ENCODE measurements at places on chromosomes 16 and 17.

- DNase-seq = no peak
Measured at GRCh38 chr16:87968541-87968940, 17.3 kb downstream of the BANP start.

GRCh38 chr16:80507538-80507937 lies 33.3 kb upstream of the DYNLRB2 start:
- no peak for DNase-seq

DNA sequence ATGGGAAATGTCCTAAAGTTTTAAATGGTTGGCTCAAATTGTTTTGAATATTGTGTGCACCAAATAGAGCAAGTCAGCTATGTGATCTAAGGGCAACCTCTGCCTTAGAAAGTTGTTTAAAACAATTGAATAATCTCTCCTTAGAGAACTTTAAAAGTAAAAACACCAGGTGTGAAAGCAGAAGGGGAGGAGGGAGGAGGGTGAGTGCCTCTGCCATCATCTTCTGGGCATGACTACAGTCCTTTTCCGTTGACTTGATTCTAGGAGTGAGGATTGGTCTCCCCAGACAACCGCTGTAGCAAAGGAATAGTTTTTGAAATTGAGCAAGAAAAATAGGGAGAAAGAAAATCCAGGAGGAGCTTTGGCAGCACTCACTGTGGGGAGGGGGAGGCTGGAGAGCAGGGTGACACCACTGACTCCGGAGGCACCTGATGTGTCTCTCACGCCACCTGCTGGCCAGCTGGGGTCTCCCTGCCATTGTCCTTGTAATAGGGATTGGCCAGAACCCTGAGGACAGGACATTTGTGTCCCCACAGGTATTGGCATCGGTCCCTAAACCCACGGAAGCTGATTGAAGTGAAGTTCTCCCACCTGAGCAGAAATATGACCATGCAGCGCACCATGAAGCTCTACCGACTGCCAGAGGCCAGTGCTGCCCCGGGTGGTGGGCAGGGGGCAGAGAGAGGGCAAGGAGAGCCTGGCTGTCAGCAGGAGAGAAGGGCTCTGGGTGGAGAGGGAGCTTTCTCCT lies 33.3 kb downstream of the PLCD3 start:
- peak; percentile 40 for DNase-seq

DNA sequence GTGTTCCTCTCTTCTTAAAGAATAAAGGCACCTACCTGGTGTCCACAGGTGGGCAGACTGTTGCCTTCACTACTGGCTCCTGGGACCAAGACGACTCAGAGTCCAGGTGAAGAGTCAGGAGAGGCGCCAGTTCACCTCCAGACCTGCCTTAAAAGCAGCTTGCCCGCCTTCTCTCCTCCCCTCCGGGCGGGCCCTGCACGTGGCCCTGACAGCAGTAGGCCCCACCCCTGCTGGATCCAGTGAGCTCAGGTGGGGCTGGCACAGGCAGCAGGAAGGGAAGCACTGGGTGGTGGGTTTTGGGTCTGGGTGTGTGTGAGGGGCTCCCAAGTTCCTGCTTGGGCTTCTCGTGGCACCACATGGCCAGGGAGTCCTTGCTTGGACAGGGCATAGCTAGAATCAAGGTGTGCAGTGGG lies at the start of gene TNS4:
Gene TNS4, minus strand, starts transcription at position 125 of the 413 bp plus-strand sequence. CDS start 5,198 bp downstream, outside the sequence.
- no peak for DNase-seq

DNA sequence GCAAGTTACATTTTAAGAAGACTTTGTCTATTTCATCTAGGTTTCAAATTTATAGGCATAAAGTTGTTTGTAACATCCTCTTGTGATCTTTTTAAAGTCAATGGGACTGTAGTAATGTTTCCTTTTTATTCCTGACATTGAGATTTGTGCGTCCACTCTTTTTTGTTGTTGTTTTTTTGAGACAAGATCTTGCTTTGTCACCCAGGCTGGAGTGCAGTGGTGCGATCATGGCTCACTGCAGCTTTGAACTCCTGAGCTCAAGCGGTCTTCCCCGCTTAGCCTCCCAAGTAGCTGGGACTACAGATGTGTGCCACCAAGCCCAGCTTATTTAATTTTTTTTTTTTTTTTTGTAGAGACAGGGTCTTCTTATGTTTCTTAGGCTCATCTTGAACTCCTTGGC lies 29.9 kb downstream of the RPTOR start:
- DNase-seq = no peak

DNA sequence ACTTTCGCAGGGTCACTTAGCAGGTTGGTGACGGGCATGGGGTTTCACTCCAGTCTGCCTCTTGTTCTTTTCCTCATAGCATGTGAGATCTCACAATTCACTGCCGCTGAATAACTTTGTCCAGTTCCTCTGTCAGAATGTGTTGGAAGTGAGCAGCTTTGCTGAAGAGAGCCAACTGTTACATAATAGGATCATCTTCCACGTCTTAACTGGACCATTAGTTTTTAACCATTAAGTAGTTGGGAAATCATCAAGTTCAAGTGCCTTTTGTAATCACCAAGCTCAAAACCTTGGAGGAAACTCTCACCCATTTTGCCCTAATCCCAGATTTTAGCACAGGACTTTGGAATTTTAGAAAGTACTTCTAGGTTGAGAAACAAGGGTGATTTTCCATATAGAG lies 290.6 kb downstream of the WWOX start:
- no peak for DNase-seq

DNA sequence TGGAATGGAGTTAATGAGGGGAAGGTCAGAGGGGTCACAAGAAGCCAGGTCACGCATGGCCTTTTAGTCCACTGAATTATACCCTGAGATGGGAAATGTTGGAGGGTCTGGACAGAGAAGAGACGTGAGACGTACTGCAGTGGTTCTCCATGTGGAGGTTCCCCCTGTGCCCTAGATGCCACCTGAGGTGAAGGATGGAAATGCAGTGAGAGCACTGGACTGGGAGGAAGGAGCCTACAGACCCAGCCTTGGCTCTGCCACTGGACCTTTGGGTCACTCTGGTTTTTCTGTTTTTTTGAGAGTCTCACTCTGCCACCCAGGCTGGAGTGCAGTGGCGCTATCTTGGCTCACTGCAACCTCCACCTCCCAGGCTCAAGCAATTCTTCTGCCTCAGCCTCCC lies 1.8 kb upstream of the PLSCR3 start:
- DNase-seq = no peak

DNA sequence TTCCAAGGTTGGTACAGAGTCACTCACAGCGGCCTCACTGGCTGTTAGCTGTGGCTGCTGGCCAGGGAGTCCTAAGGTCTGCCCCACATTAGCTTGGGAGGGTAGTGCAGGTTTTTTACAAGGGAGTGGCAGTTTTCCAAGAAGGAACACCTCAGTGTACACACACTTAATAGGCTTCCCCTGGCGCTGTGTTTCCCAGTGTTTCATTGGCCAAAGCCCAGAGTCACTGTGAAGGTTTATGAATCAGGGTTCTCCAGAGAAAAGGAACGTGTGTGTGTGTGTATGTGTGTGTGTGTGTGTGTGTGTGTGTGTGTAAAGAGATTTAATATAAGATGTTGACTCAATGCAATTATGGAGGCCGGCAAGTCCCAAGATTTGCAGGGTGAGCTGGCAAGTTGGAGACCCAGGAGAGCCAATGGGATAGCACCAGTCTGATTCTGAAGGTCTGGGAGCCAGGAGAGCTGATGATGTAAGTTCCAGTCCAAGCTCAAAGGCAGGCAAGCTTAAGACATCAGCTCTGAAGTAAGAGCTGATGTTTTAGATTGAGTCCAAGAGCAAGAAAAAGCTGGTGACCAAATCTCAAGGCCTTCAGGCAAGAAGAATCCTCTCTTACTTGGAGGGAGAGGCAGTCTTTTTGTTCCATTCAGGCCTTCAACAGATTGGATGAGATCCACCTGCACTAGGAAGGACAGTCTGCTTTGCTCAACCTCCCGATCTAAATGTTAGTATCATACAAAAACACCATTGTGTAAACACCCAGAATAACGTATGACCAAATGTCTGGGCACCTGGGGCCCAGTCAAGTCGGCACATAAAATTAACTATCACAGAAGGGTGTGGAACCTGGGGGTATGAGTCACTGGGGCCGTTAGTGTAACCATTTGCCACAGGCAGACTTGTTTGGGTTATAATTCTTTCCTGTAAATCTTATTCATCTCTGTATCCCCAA lies 206.8 kb downstream of the PRKCA start:
- peak; percentile 74 for DNase-seq

- DNase-seq = no peak
Measured at GRCh38 chr16:4663777-4664465, 29.4 kb upstream of the NUDT16L1 start.

DNA sequence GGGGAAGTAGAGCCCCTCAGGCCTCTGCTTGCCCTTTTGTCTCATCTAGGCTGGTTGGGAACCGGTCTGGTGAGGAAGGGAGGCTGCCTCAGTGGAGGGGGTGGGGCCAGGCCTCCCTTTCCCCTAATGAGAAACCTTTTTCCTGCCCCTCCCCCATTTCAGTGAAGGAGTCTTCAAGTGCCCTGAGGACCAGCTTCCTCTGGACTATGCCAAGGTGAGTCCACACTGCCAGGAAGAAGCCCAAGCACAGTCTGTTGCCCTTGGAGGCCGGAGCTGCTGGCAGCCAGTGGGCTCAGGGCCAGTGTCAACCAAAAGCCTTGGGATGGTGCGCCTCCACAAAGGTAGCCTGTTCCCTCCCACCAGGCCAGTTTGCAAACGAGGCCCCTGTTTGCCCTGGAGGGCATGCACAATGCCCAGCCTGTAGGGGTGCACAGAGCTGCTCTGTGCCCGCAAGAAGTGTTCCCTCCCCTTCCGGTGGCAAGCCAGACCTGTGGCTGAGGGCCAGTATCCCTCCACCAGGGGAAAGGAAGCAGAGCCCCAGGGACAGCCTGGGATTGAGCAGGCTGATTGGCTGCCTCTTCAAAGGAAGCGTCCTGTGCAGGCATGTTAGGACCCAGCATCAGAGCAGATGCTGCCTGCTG lies 3.4 kb downstream of the TRAF4 start:
- DNase-seq = no peak

GRCh38 chr17:61129267-61130254 lies 270.1 kb upstream of the TBX2 start:
- no peak for DNase-seq

DNA sequence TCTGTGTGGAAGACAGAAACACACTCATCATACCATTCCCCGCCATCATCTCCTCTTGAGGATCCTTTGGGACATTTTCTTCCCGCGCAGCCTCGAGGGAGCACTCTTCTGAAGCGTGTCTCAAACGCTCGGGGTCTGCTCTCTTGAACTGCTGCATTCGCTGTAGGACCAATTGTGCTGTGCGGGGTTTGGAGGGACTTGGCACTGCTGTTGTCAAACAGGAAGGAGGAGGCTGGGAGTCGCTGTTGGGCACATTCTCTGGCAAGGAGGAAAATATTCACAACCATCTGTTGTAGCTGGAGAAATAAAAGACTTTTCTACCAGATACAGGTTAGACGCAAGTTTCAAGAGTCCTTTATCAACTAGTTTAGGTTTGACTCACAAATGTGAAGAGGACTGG lies 5.0 kb downstream of the SLX4 start:
- no peak for DNase-seq

- peak; percentile 93 for DNase-seq
Measured at GRCh38 chr17:44503147-44504029, at the start of gene GPATCH8. Gene GPATCH8, minus strand, starts transcription at chr17:44503406. Its CDS starts 36 bp downstream, at chr17:44503370.

- DNase-seq = no peak
Measured at GRCh38 chr17:5962371-5962770, 107.8 kb upstream of the WSCD1 start.

GRCh38 chr17:1967213-1967612 lies 57.9 kb downstream of the RTN4RL1 start:
- DNase-seq = no peak

DNA sequence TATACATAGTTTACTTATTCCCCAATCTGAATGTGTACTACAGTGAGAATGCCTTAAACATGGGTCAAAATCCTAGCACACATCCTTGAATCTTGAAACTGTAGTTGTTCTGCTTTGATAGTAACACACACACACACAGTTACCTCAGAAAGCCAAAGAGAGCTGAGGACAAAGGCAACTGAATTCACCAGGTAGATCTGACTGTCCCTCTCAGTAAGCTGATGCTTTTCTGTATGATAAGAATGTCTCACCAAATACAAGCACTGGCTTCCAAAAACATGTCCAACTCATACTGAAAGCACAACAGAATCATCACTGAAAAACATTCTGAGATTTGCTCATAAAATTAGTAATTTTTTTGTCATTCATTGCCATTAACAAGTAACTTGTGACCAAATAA lies 104.3 kb upstream of the DYNLRB2 start:
- no peak for DNase-seq

GRCh38 chr16:48608871-48609651 lies 919 bp downstream of the N4BP1 start:
- DNase-seq = no peak

DNA sequence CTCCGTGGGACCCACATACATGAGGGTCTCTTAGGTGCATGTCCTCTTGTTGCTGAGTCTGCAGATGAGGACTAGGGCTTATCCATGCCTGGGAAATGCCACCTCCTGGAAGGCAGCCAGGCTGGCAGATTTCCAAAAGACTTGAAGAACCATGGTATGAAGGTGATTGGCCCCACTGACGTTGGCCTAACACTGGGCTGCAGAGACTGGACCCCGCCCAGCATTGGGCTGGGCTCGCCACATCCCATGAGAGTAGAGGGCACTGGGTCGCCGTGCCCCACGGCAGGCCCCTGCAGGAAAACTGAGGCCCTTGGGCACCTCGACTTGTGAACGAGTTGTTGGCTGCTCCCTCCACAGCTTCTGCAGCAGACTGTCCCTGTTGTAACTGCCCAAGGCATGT lies 38.2 kb upstream of the IL21R start:
- DNase-seq = no peak

GRCh38 chr17:60525328-60525684 lies 736 bp downstream of the APPBP2 start:
- DNase-seq = no peak

DNA sequence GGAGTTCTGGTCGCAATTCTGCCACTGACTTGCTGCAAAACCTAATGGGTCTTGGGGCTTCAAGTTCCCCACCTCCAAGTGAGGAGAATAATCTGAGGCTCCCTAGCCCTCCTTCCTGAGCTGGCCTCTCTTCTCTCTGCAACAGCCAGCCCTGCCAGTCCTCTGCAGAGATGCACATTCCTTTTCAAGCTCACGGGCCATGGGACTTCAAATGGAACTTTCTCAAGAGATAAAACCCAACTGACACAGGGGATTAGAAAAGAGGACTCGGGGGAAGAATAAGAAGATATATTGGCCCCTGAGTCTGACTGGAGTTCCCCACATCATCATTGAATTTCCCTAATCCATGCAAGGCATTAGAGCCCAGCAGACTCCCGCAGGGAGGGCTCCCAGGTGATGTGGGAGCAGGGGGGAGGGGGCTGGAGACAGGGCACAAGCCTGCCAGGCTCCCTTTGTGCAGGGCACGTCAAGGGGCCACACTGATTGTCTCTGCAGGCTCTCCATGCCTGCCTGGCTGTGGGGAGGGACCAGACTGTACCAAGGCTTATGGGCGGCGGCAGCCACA lies 131.0 kb downstream of the CCDC144A start:
- DNase-seq = no peak

- DNase-seq = no peak
Measured at GRCh38 chr17:76150712-76151622, 9.9 kb upstream of the FOXJ1 start.

Data from GM04504 (cell line).